ENCODE measurements at places on chromosomes 16 and 17.

GRCh38 chr16:86919578-86920305 is 341.4 kb downstream of the FOXL1 start:
- DNase-seq, result no peak

DNA sequence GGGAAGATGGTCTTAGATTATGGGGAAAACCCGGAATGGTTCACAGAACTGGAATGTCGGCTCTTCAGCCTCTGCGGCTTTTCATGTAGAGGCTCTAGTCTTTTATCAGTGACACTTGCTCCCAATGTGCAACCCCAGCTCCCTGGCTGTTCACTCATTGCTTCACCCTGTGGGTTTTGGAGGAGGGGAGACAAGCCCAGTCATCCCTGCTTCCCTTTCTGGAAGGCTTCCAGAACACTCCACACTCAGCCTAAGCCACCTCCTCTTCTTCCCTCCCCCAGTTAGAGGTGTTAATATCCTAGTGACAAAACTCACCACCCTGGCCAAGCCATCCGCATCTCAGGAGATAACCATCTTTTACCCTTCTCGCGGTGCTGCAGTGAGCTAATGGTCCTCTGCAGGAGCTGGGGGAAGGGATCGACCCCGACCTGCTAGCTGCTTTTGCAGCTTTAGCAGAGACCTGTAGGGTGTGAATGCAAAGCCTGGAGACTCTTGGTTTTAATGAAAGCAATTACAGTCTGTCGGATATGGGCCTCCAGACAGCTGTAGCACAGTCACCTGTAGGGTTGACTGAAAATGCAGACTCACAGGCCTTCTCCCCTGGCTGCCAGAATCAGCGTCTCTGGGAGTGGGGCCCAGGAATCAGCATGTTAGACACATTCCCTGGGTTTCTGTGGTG is 24.3 kb upstream of the LASP1NB start:
- DNase-seq, result peak; percentile 93

DNA sequence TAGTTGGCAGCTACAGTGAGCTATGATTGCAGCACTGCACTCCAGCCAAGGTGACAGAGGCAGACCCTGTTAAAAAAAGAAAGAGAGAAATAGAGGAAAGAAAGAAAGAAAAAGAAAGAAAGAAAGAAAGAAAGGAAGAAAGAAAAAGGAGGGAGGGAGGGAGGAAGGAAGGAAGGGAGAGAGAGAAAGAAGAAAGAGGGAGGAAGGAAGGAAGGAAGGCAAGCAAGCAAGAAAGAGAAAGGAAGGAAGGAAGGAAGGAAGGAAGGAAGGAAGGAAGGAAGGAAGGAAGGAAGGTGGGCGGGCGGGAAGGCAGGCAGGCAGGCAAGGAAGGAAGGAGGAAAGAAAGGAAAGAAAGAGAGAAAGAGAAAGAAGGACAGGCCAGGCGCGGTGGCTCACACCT is 1.0 kb upstream of the SCNN1G start:
- DNase-seq, result no peak

GRCh38 chr16:66948134-66948836 is 12.8 kb upstream of the CES3 start:
- DNase-seq, result no peak

DNA sequence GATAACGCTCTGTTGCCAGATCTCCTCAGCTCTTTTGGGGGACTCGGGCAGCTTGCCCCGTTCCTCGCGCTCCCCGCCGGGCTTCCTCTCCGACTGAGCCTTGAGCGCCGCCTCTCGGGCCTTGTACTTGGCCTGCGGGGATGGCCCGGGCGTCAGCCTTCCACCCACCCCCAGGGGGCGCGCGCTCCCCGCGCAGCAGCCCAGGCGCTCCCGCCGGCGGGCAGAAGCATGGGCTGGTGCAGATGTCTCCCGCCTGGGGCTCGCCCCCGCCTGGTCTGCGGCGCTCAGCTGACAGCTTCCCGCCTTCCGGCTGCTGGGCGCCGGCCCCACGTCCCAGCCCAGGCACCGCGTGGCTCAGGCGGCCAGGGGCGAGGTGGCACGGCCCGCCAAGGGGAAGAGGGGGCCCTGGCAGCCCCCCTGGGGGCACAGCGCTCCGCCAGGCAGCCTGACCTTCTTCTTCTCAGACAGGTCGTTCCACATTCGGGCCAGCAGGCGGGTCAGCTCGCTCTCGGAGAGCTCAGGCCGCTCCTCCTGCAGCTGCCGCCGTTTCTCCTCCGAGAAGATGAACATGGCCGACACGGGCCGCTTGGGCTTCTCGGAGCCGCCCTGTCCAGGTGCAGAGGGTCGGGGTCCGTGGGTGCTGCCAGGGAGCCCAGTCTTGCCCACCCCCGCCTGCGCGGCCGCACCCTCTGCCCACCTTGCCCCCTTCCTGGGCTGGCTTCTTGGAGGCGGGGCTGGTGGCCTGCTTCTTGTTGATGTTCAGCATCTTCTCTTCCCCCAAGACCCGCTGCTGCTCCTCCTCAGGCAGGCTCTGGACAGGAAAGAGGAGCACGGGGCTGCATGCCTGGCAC is 8.9 kb downstream of the UBTF start:
- no peak for DNase-seq

DNA sequence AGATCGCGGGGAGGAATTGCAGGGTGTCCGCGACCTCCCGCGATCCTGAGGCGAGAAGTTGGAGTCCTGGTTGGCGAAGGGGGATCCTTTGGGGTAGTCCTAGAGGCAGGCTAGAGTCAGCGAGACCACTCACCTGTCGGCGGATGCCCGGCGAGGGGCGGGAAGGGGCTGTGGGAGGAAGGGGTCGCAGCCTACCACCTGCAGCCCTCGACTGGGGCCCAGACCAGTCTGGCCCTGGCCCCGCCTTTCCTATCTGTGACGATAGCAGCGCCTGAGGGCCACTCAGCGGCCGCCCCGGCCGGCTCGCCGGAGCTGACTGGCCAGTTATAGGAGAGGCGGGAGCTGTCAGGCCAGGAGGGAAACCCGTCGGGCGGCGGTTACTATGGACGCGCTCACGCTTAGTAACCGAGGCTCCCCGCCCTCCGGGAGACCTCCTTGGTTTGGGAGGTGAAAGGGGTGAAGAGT is at the start of gene TEKT3:
TEKT3 (minus strand) TSS at position 213 of the 465 bp plus-strand sequence. CDS start 10,012 bp downstream, outside the sequence.
- no peak for DNase-seq

- DNase-seq, result no peak
These were observed 770 bp downstream of the CCNF start for GRCh38 chr16:2429771-2430663.

GRCh38 chr16:77212741-77213541 is 13.7 kb downstream of the SYCE1L start:
- DNase-seq, result no peak

GRCh38 chr16:82192665-82193064 is 22.6 kb upstream of the MPHOSPH6 start:
- no peak for DNase-seq

DNA sequence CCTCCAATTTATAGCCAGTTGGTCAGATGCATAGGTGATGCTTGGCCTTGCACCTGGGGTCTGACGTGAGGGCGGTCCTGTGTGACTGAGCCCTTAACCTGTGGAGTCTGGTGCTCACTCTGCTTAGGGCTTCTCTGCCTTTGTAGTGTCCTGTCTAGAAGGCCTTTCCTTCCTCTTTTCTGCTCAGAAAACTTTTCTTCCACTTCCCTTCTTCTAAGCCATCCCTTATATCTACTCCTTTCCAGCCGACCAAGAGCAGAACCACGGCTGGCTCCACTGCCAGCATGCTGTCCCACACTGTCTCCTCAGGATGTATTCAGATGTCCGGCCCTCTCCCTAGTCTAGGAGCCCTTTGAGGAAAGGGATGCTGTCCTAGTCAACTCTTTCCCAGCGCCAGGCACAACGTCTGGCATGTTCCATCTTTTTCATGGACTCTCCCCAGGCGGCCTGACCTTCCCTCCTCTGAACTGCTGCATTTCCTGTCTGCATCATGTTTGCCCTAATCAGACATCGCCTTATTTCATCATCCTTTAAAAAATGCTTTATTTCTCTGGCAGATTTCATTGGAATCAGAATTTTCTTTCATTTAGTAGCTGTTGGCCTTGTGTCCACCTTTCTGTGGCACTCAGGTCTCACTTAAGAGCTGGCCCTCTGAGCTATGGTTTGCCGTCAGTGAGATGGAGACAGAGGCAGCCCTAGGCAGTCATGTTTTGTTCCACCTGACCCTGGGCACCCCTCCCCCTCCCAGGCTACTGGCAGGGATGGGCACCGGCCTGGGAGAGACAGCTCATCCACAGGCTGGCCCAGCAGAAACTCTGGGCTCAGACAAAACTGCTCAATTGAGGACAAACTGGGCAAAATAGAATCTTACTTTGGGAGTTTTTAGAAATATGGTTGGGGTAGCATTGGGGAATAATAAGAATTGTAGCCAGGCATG is 15.5 kb upstream of the BRCA1 start:
- DNase-seq, result no peak
